Fibroblast of lung (primary cell): ENCODE measurements at places on chromosomes 13 and 19. TPM values are rescaled to one million over a fixed set of nuclear protein-coding genes. Genes with fewer than 3 reads are reported as not detected.

DNA sequence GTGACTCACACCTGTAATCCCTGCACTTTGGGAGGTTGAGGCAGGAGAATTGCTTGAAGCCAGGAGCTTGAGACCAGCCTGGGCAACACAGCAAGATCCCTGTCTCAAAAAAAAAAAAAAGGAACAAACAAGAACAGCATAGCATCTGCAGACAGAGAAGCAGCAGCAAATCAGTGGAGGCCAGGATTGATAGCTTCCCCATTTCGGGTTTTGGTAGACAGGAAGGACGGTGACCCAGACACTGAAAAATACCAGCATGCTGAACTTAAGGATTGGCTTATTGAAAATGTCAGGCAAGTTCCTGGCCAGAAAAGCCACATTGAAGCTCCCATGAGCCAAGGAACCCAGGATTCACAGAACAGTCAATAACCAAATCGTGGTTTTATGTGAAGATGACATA is 3.0 kb downstream of the ZNF490 start:
- DNase-seq, result no peak
- H3K27ac ChIP-seq, result no peak overlapping the region
- no peaks in the 10 kb centered on the region for H3K27me3 ChIP-seq
- no peak overlapping the region for H3K4me3 ChIP-seq

DNA sequence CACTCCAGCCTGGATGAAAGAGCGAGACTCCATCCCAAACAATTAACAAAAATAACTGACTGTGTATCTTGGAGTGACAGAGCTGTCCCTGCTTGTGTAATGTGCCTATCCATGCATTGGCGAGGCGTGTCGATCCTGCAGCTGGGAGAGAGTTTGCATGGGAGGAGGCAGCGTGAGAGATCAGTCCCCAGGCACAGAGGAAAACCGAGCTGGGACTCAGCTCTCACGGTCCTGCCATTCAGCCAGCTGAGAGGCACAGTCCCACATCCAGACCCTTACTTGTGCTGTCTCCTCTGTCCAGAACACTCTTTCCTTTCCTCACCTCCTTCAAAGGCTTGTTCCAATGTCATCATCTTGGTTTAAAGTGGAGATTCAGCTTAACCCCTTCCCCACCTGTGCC is 11.9 kb upstream of the SULT2B1 start:
- no peaks in the 10 kb centered on the region for H3K4me1 ChIP-seq
- no peak overlapping the region for H3K4me3 ChIP-seq
- DNase-seq, result no peak
- H3K27me3 ChIP-seq, result no peaks in the 10 kb centered on the region

The KLK10 gene
- not detected in 2 replicates for total RNA-seq

GRCh38 chr13:21615427-21615826 is 11.5 kb upstream of the MICU2 start:
- no peak overlapping the region for H3K4me3 ChIP-seq
- no peaks in the 10 kb centered on the region for H3K27me3 ChIP-seq
- H3K36me3 ChIP-seq, result no peaks in the 10 kb centered on the region
- no peaks in the 10 kb centered on the region for H3K4me1 ChIP-seq
- no peak overlapping the region for H3K27ac ChIP-seq

The ABCC4 gene
- total RNA-seq, result 58.0 and 98.8 TPM in 2 replicates

- H3K36me3 ChIP-seq, result peaks cover 11% of the 10 kb centered on the region
- peaks cover 10% of the 10 kb centered on the region for H3K4me1 ChIP-seq
- DNase-seq, result no peak
- H3K27ac ChIP-seq, result no peak overlapping the region
- H3K27me3 ChIP-seq, result no peaks in the 10 kb centered on the region
These were observed 64.8 kb downstream of the IPO5 start for GRCh38 chr13:98018293-98018692.

GRCh38 chr19:16472992-16473391 is 1.2 kb upstream of the EPS15L1 start:
- H3K27ac ChIP-seq, result no peak overlapping the region
- DNase-seq, result no peak
- H3K4me1 ChIP-seq, result peaks cover 11% of the 10 kb centered on the region

DNA sequence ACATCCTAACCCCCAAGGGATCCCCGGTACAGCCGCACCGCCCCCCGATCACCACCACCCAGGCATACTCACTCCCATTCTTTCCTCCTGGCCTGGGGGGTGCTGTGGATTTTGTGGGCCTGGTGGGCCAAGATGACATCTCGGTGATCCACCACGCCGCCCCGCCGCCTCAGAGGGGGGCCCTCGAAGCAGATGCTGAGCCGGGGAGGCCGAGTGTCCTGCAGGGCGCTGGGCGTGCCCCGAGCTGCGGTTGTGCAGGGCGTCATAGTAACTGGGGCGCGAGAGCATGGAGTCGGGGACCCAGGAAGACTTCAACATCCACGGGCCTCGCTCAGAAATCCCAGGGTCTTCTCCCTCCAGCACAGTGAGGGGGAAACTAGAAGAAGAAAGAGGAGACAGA is 93.4 kb upstream of the CACNA1A start:
- H3K4me1 ChIP-seq, result no peaks in the 10 kb centered on the region
- H3K27me3 ChIP-seq, result no peaks in the 10 kb centered on the region
- no peak for DNase-seq
- H3K4me3 ChIP-seq, result no peak overlapping the region

GRCh38 chr19:8544168-8544567 is 30.2 kb upstream of the ZNF414 start:
- no peaks in the 10 kb centered on the region for H3K36me3 ChIP-seq
- no peaks in the 10 kb centered on the region for H3K4me1 ChIP-seq
- no peak overlapping the region for H3K4me3 ChIP-seq
- DNase-seq, result no peak

DNA sequence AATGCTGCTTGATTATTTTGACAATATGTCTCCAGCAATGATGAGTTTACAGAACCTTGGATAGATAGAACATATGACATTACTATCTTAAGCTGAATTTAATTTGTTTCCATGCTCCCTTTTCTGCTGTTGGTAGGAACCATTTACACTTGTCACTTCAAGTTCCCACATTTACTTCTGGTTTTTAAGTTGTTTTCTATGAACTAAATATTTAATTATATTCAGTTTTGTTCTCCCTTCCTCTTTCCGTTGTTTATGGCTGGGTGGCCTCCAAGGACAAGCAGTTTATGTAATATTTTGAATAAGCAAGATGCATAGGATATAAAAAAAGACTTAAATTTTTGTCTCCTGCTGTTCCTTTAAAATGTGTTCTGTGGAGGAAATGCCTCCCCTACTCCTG is 860.6 kb downstream of the GPC5 start:
- no peaks in the 10 kb centered on the region for H3K36me3 ChIP-seq
- no peak overlapping the region for H3K4me3 ChIP-seq
- DNase-seq, result no peak
- no peaks in the 10 kb centered on the region for H3K4me1 ChIP-seq
- no peaks in the 10 kb centered on the region for H3K27me3 ChIP-seq
